ENCODE measurements at places on chromosomes 5 and 9.
A peak's percentile ranks its signal among the peaks of the same experiment; 100 is the strongest.

DNA sequence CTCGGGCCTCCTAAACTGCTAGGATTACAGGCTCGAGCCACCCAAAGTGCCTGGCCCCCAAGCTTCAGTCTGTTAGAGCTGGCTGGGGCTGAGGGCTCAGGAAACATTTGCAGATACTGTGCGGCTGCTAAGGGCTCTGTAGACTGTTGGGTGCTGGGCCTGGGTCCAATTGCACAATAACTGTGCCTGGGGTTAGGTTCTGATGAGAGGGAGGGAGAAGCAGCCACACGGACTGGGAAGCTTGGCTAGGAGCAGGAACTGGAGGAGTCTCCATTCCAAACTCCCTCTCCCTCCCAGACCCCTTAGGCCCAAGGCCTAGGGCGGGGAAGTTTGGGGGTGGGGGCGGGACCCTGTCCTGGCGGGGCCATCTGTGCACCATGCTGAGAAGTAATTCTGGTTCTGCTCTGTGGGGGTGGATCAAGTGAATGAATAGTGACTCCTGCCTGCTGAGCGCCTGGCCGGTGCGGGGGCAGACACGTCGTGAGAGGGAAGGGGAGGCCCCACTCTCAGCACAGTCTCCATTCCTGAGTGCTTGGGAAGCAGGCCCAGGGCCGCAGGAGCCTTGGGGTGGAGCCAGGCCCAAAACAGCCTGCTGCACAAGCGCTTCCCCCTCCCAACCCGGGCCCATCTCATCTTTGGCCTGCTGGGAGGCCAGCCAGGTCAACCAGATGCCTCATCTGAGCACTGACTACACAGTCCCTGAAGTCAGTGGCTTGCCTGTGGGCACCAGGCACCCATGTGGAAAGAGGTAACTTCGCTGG is 1.5 kb downstream of the ASS1 start:
- no peak for DNase-seq

- no peak for DNase-seq
Measured at GRCh38 chr5:33153372-33153771, 287.4 kb upstream of the TARS1 start.

DNA sequence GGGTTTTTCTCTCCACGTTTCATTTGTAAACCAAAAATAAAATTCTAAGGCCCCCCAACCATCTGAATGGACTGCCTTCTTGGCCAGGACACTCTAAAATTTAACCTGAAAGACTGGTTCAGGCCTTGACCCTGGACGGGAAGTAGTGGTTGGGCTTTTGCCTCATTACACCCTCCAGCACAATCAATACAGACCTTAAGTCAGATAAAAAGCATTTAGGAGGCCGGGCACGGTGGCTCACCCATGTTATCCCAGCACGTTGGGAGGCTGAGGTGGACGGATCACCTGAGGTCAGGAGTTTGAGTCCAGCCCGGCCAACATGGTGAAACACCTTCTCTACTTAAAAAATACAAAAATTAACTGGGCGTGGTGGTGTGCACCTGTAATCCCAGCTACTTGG is 91.6 kb upstream of the PPP1R26 start:
- no peak for DNase-seq

DNA sequence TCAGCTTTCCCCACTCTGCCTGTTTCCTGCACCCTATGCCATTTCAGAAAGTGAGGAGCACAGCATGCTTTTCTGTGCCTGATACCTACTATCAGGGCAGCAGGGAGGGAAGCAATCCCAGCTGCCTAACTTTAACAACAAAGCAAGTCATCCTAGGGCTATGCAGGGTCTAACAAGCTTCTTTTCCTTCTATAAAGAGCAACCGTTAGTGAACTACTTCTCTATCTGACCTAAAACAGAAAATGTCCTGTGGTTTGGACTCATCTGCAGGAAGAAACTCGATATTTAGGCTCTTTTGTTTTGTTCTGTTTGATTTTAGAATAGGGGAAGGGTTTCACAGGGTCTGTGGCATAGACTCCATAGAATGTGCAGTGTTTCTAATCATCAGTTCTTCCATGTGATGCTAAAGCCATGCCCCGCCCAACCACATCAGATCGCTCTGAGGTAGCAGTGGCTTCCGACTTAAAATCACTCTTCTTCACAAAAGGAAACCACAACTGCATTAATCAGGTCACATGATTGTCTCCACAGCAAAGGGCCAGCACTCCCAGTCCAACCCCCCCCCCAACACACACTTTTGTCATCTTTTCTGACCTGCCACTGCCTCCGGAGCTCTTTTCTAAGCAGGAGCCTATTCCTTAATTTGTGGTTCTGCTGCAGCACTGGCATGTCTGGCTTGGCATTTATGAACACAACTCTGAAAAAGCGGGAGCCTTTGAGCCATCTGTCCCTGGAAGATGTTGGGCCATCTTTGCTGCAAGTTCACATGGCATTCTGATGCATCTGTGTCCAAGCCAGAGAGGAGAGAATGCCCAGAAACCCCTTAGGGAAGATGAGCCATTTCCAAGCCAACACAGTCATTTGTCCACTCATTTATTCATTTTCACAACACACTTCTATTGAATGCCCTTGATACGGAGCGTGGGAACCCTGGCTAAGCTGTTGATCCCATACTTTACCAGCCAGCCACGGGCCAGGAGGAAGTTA is 71.6 kb downstream of the CFAP90 start:
- DNase-seq = no peak

DNA sequence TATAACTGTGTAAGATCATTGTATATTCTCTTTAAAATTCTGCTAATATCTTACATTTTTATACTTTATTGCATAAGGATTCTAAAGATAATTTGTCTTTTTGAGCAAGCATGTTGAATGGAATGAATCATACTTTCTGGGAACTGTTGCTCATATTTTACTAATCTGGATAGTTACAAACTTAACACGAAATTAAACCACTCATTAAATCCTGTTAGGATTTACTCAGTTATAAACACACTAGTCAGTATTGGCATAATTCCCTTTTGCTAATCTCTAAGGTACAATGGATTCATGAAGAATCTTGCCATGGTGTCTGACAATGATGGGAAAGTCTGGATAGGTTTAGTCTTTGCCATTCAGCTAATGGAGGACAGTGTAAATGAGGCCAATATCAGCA is 338.1 kb upstream of the SMC2 start:
- no peak for DNase-seq

DNA sequence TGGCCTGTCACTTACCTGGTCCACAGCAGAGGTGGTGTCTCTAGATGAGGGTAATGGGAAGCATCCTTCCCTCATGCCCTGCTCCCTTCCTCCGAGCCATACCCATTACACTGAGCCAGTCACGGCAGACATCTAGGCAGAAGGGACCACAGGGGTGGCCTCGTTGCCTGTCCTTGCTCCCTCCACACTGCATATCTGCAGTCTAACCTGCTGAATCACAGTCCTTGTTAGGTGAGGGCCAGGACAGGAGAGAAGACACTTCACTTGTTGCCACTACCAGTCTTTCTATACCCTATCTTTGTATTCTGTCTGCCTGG is 18.4 kb upstream of the SPINK4 start:
- DNase-seq = no peak

GRCh38 chr5:113047733-113048652 is 71.4 kb downstream of the DCP2 start:
- no peak for DNase-seq

- no peak for DNase-seq
Measured at GRCh38 chr5:148834689-148835088, 8.3 kb downstream of the ADRB2 start.

GRCh38 chr9:104075801-104076753 is 18.0 kb upstream of the SMC2 start:
- DNase-seq = no peak

- no peak for DNase-seq
Measured at GRCh38 chr5:82991678-82992323, 85.4 kb downstream of the TMEM167A start.

DNA sequence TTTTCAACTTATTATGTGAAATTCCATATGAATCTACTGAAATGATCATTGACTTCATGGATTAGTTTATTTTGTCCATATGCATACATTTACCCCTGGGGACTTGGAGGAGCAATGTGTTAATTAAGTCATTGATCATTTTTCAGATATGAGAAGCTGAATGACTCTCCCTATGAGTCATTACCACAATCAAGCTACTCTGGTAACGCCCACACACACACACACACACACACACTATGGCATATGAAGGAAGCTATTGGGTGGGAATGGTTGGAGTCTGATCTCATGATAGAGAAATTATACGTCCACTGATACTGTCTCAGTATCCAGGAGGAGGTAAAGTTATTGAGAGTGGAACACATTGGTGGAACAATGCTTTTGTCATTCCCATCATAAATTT is 528.9 kb downstream of the AGTPBP1 start:
- no peak for DNase-seq

- no peak for DNase-seq
Measured at GRCh38 chr5:135319458-135319857, 79.6 kb downstream of the MACROH2A1 start.

GRCh38 chr5:171706736-171707441 is 78.7 kb upstream of the SMIM23 start:
- no peak for DNase-seq

DNA sequence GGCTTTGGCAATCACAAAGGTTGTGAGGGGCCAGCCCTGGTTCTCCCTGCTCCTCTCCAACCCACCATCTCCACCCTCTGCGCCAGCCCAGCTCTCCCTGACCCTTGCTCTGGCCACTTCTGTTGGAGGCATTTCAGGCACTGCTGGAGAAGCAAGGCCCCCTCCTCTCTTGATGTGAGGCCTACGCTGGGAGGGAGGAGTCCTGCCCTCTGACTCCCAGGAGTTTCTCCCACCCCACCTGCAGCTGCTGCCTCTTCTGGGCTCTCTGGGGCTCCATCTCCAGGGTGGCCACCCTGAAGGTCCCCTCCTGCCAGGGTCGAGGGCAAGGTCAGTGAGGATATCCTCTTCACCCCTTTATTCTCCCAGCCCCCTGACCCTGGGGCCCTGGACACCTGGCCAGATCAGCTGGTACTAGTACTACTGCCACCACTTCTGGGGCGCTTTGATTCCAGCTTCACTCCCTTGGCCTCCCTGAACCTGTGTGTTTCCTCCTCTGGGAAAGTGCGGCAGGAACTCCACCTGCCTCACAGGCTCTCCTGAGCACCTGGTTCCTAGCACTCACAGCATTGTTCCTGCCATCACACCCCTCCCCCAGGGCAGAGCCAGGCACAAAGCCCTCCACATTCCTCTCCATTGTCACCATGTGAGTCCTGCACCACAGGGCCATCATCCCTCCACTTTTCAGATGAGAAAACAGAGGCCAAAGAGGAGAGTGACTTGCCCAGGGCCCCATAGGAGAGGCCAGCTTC is 23.8 kb upstream of the TDRD7 start:
- no peak for DNase-seq

GRCh38 chr5:115295777-115296123 is 704 bp downstream of the CCDC112 start:
- DNase-seq = no peak

GRCh38 chr9:90772386-90772785 is 29.2 kb upstream of the SYK start:
- DNase-seq = no peak

DNA sequence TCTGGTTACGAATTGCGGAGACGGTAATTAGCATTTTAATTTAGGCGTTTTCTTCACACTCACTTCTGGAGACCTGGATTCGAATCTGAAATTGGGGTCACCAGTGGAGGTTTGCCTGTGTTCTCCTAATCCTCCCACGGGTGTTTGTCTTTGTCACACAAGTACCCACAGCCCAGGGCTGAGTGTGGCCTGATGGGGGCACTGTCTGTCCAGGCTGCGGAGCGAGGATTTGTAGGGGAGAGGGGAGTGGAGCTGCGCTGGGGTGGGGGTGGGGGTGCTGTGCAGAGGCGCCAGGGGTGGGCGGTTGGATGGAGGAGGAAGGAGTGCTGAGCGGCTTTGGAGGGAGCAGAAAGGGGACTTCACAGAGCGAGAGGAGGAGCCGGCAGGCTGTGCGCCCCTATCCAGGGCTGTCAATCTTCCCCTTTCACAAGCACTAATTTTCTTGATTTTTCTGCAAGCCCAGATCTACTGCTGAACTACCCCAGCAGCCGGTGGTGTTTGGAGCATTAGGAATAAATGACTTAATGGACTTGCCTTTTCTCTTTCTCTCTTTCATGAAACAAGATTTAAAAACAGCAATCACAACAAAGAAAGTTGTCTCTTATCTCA is 53.1 kb downstream of the TSPAN17 start:
- peak; percentile 58 for DNase-seq

DNA sequence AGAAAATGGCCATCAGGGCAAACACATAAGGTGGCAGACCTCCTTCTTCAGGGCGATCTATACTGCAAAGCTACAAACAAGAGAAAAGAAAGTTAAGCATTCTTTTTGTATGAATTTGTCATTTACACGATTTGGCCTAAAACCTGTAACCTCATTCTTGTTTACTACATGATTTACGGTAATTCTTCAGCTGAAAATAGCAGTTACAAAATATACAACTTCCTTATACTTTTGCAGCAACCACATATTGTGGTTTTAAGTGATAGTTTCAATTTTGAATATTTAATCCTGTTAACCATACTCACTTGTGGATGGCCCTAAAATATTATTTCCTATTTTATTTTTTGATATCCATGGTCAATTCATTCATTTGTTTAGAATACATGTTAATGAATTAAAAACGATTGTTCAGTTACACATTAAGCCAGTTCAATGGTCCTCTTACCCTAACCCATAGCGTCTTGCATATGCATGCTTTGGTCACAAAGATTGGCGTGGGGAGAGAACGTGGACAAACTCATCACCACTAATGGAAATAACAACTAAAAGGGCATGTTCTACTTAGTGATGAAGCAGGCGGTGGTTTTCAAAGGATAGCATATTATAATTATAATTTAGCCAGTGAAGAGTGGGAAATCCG is 16.6 kb downstream of the TUT7 start:
- DNase-seq = no peak

GRCh38 chr5:64666078-64666477 is 24.2 kb upstream of the SHISAL2B start:
- no peak for DNase-seq

GRCh38 chr9:93464395-93464794 is 11.0 kb upstream of the FAM120AOS start:
- no peak for DNase-seq

- no peak for DNase-seq
Measured at GRCh38 chr5:54886866-54887265, 98.5 kb downstream of the ESM1 start.

DNA sequence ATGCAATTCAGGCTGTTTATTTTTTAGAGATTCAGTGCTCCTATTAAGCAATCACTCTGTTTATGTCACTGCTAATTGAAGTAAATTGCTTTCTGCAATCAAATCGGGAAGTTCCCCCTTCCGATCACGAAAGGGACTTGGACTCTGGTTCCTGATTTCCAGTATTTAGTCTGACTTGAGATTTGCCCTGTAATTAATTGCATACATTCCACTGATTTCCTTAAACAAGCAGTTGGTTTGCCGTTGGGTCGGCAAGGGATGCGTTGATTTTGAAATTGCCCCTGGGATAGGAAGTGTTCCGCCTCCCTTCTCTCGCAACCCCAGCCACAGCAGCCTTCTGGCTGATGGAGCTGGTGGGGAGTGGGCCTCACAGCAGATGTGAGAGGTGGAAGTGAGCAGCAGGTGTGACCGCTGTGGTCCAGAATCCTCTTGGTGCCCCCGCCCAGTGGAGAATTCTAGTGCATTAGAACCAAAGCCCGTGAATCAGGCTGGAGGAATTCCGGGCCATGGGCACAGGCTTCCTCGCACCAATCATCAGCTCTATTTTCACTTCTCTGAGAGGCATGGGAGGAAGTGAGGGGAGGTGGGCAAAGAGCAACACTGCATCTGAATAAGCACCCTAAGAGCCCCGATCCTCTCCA is 102.5 kb downstream of the SPRY4 start:
- no peak for DNase-seq

GRCh38 chr5:52657247-52657645 is 130.5 kb upstream of the ITGA1 start:
- peak; percentile 68 for DNase-seq

Data from NCI-H1694 (cell line).